ENCODE measurements at places on chromosomes 5 and 9.

- no peak for DNase-seq
Measured at GRCh38 chr9:20786807-20787206, 102.7 kb downstream of the FOCAD start.

- no peak for DNase-seq
Measured at GRCh38 chr5:41636605-41637004, 126.2 kb upstream of the PLCXD3 start.

DNA sequence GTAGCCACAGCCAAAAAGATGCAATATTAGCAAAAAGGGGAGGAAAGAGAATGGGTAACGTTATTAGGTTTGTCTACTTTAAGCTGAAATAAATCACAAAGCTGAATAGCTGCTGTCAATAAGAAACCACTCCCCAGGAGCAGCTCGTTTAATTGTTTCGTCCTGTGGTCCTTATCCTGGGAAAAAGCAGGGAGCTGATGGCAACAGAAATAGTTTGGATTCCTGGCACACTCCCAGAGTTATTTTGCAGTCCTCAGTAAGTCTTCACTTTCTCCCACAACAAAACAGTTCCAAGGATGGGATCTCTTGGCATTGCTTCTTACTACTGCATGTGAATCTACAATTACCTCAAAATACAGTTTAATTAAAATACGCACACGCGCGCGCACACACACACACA is 28.8 kb downstream of the FRMD3 start:
- DNase-seq: no peak

DNA sequence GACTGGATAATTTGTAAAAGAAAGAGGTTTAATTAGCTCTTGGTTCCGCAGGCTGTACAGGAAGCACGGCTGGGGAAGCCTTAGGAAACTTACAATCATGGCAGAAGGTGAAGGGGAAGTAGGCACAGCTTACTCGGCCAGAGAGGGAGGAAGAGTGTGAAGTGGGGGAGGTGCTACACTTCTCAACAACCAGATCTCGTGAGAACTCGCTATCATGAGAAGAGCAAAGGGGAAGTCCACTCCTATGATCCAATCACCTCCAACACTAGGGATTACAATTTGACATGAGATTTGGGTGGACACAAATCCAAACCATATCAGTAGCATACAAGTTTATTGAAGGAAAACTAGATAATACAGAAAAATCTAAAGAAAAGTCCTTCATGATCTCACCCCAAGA is 39.9 kb downstream of the NEURL1B start:
- DNase-seq: no peak

- DNase-seq: no peak
Measured at GRCh38 chr5:137486707-137487106, 12.4 kb downstream of the SPOCK1 start.

DNA sequence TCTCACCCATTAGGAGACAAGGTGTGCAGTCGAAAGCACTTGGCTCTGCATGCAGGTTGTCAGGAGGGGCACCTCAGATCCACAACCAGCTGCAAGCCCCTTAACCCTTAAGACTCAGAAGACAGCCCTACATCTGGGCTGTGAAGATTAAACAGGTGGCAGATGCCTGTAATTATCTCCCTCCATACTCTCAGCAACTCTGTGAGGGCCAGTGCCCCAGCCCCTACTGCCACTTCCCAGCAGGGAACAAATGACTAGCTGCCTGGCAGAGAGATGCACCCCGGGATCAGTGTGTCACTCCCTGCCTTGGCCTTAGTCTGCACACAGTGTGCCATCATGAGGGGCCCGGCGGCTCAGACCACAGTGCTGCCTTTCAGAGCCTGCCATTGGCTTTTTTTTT is 42.0 kb downstream of the CRB2 start:
- DNase-seq: no peak

GRCh38 chr9:4489919-4490704 is at the start of gene SLC1A1:
Gene SLC1A1, plus strand, starts transcription at chr9:4490468. Its CDS starts 212 bp downstream, at chr9:4490680.
- peak; percentile 41 for DNase-seq

- no peak for DNase-seq
Measured at GRCh38 chr5:79076819-79077218, 7.3 kb downstream of the BHMT2 start.

GRCh38 chr5:78653681-78654366 is 5.3 kb upstream of the LHFPL2 start:
- no peak for DNase-seq

- DNase-seq: no peak
Measured at GRCh38 chr5:159286420-159287035, 23.4 kb downstream of the UBLCP1 start.

DNA sequence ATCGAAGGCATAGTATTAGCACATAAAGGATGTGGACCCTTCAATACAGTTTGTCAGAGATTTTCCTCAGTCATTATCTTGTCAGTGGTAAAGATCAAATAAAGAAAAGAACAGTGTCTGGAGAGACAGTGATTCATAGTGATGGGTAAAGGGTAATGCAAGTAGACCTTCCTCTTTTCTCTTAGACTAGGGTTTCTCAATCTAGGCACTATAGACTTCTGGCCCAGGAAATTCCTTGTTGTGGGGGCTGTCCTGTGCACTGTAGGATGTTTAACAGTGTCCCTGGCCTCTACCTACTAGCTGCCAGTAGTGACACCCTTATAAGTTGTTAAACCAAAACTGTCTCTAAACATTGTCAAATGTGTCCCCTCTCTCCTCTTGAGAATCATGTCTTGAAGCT is 6.9 kb downstream of the CAMK4 start:
- DNase-seq: no peak

DNA sequence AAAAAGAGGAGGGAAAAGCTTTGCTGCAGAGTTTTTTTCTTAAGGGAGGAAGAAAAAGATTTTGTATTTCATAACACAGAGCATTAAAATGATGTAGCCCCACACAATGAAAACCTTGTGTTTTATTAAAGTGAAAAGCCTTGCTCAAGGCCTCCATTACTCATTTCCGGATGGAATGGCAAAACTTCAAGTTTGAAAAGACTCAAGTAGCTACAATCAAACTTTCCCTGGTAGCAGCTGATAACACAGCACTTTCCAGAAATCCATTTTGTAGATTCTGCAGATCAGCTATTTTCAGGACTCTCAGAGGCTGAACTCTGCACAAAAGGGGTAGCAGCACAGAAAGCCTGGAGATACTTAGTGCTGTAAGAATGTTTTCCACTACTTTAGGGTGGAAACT is 374.8 kb downstream of the NFIB start:
- peak; percentile 79 for DNase-seq

GRCh38 chr9:35935755-35936509 is 22.0 kb downstream of the OR2S2 start:
- DNase-seq: no peak

DNA sequence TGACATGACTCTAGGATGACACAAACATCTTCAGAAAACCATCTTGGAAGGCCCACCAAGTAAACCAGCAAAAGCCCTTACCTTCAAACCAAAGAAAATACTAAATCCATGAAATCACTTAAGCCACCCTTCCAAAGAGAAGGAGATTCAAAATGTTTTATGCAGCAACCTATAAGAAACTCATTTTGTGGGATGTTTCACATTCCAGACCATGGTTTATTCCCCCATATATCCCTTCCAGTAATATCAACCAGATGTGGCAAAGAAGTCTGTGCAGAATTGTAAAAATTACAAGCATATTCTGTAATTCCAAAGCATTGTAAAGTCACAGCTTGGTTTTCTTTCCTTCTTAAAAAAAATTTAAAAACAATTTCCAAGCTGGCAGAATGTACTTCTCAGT is 117.4 kb downstream of the SLIT3 start:
- no peak for DNase-seq

GRCh38 chr5:149366169-149366729 is 8.4 kb downstream of the PCYOX1L start:
- DNase-seq: no peak

DNA sequence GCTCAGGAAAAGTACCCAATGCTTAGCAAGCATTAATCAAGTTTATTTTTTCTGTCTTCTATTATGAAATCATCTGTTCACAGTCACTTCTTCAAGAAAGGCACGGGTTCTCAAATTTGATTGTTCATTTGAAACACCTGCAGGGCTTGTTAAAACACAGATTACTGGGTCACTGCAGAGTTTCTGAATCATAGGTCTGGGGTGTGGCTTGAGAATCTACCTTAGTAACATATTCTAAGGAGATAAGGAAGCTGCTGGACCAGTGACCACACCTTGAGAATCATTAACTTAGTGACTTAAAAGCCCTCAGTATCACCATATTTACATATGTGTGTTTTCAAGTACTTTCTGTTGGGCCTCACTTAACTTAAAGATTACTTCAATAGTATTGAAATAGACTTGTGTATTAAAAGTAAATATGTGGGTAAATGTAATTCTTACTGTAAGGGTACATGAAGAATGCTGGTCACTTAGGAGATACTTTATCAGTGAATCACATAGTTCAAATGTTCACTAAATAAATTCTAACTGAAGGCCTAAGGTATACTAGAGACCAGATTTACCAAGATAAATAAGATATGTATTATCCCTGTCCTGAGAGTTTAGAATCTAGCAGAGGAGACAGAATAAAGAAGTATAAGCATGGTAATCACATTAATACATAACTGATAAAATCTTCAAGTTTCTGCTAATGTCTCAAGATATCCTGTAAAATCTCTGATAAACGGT is 1342.1 kb upstream of the C9orf72 start:
- no peak for DNase-seq

- no peak for DNase-seq
Measured at GRCh38 chr9:124385623-124386022, 29.6 kb downstream of the PSMB7 start.

DNA sequence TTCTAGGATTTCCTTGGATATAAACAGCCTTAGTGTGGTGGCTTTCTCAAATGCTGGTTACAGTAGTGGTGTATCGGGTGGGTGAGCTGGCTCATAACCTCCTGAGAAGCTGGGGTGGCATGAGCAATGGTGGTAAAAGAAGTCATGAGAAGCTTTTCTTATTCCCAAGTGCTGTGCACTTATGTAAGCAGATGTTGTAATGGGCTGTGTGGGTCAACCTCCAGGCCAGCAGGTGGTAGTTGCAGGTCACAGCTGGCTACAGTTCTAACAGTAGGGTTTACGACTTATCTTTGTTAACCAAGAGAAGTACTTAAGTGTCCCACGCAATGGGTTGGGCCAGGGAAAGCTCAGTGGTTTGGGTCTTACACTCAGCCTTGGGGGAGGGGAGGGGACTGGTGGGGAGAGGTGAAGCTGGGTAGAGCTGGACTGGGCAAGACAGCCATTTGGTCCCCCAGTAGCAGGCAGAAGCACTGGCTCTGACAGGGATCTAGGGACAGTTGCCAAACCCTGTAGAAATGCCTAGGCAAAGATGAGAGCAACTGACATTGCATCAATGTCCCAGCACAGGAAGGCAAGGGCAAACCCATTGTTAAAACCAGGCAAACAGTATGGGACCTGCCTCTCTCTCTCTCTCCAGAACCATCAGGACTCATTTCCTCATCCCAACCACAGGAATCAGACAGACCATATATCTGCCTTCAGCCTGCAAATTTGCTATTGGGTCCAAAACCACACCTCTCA is 76.8 kb downstream of the RNF130 start:
- DNase-seq: no peak

- DNase-seq: no peak
Measured at GRCh38 chr5:56608217-56608925, 207.0 kb upstream of the MAP3K1 start.

DNA sequence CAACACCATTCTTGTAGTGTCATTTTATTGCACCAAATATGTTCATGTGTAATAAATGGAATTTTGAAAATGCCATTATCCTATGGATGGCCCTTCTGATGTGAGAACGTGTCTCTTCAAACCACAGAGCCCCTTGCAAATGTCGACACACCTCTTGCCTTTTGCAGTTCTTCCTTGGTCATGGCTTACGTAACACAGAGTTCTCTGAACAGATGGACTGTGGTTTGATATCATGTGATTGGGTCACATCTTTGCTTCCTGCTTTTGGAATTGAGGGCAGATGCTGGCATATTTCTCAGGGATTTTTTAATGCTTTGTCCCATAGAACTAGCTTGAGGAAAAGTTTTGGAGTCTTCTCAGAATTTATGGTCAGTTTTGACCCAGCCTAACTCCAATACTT is 4.6 kb downstream of the TGFBR1 start:
- DNase-seq: no peak

DNA sequence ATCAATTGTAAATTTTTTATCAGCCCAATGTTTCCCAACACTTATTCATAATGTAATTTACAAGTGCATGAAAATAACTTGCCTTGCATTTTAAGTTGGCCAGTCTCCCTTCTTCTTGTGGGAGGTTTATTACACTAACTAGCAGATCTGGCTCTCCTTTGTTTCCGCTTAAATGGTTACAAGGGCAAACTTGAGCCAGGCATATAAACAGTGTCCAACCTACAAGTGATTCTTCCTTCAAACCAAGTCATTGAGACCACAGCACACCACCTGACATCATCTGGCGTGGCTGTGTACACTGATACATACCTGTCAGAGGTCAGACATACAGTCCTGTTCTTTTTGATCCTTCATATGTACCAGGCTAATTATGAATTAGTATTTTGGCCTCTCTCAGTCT is 80.1 kb downstream of the ALDH1A1 start:
- DNase-seq: no peak

DNA sequence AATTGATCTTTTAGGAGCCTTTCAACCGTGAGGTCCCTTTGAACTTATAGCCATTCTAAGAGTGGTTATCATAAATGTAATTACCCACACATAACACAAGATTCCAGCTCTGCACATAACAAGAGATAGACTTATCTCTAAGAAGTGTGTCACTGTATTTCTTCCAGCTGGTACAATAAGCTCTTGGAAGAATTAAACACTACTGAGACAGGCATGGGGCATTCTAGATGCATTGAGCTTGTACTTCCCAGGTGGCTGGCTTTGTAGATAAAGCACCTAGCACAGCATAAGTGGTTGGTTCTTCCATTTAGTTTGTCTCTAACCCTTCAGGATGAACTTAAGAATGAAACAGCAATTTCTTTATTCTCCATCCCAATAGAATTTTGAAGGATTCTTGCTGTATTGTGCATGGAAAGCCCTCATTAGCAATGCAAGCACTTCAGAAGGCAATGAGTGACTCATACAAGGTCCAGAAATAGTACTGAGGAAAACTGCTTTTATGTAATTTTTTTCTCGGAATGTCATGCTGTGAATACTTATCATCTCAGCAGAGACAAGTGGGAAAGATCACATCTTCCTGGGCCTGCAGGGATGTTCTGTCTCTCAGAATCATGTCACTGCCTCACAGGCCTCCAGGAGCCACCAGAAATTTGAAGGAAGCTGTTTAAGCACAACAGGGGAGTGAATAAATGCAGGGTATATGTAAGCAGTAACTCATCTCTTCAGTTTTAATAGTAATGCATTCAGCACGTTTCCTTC is 91.1 kb upstream of the CD180 start:
- DNase-seq: no peak

GRCh38 chr9:137115394-137116026 is 977 bp upstream of the DPP7 start:
- DNase-seq: no peak

- DNase-seq: no peak
Measured at GRCh38 chr5:109718632-109719031, 28.9 kb downstream of the MAN2A1 start.

GRCh38 chr9:12784461-12785259 is 9.8 kb downstream of the LURAP1L start:
- no peak for DNase-seq

DNA sequence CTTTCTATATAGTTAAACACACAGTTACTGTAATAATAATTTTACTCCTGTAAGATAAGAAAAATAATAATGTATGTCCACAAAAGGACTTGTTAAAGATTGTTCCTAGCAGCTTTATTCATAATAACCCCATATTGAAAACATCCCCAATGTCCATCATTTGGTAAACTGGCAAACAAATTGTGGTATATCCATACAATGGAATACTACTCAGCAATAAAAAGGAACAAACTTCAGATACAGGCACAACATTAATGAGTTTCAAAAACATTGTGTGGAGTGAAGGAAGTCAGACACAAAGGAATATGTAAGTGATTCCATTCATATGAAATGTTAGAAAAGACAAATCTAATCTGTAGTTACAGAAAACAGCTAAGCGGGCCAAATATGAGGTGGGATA is 1.9 kb upstream of the MEGF10 start:
- DNase-seq: no peak
